Fibroblast of skin of right biceps (primary cell): ENCODE measurements at places on chromosomes 1 and 21.
A peak's percentile ranks its signal among the peaks of the same experiment; 100 is the strongest.

DNA sequence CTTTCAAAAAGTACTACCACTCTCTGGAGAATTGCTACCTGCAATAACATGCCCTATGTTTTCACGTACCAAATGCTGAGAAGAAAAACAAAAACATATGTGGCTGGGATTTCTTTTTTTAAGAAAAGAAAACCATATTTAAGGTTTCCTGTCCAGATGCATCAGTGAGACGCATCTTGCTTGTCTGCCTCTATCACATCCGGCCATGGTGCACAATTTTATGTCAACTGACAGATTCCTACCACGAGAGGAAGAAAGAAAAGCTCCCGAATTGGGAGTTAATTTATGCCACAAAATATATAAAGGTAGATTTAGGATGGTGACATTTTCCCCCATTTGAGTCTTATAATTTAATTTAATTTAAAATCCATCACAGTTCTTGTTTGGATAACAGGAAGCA, 62.3 kb upstream of the COL24A1 start:
- DNase-seq: no peak

DNA sequence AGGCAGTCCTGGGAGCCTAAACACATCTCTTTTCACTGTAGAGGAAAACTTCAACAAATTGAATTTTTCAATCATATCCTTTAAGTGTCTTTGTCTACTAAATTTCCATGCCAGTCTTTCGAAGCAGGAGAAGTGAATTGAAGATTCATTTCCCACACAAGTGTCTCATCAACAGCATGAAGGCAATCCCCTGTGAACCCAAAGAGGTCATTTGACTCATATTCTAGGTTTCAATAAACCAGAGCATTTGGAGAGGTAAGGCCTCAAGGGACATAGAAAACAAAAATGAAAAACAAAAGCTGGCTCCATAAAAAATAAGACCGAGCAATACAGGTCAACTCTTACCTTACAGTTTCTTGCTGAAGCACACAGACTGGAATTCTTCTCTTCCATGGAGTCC, 94.1 kb upstream of the ATP1B1 start:
- no peak for DNase-seq

- DNase-seq: no peak
Observed at GRCh38 chr1:100316622-100317021, 35.7 kb upstream of the CDC14A start.

DNA sequence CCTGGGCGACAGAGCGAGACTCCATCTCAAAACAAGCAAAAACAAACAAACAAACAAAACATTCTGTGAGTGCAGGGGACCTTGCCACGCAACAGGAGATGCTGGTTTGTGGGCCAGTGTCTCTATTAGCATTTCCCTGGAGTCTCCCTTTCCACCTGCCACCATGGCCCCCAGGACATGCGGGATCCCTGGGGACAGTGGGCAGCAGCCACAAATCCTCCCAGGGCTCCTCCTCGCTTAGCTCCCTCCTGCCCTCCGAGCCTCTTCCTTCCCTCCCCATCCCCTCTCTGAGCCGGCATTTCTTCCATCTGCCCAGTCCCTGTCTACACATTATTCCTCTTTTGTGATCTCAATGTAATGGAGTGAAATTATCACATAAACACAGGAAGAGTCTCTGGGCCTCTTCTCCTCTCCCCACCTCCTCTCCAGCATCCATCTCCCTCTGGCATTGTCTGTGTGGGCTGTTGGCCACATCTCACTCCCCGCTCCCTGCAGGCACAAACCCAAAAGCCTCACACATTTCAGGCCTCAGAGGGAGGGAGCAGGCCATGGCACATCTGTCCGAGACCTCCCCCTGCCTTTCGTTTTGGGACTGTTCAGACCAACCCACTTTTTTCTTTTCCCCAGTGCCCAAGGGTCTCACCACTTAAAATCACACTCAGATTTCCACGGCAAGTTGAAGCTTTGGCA, 144.3 kb downstream of the MIS18A start:
- DNase-seq: no peak

DNA sequence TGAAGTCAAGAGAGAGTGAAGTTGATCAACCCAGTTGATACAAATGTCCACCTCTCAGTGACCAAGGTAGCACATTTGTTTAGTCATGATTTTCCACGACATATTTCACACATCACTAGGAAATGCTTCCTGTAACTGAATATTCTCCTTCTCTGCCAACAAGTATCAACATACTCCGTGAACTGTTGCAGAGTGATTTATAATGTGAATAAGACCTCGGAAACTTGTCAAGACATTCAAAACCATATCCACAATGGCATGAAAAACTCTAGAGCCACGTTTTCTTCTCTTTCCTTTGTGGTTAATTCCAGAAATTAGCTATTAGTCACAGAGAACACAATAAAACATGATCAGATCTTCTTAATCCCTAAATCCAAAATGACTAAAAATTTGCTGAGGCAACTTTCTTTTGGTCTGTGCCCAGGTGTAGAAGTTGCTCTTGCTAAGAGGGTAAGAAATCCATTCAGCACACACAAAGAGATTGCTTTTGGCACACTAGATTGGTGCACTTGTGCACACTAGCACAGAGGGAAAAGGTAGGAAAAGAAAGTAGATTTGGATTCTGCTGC, 244.3 kb upstream of the NRIP1 start:
- DNase-seq: peak; percentile 35

DNA sequence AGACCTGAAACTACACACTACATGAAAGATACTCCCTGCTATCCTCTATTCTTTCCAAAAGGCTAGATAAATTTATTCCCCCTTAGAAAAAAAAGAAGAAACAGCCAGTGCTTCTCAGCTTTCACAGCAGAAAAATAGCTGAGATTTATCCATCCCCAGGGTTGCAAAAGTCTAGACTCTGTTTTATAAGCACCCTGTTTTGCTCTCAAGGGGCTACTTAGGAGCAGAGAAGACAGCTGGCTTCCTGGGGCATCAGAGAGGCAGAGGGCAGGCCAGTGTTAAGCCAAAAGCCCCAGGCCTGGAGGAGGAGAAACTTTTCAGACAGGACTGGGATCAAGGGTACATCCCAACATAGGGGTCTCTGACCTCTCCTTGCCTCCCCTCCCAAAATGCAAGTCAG, 3.9 kb downstream of the LAMB3 start:
- DNase-seq: no peak

DNA sequence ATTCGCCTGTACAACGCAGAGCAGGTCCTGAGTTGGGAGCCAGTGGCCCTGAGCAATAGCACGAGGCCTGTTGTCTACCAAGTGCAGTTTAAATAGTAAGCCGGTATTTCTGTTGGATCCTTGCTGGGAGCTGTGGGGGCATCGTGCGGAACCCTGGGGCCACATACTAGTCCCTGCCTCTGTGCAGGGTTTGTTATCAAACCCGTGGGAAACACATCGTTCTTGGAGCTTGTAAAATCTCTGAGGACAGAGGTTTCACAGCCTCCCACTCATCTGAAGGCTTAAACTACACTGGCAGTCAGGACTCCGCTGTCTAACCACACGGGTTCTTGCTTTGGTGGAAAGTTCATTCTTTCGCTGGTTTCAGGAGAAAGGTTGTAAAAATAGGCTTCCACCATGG, 11.7 kb downstream of the IFNGR2 start:
- DNase-seq: no peak

- DNase-seq: no peak
Observed at GRCh38 chr21:28393279-28393678, 599.4 kb downstream of the LTN1 start.

DNA sequence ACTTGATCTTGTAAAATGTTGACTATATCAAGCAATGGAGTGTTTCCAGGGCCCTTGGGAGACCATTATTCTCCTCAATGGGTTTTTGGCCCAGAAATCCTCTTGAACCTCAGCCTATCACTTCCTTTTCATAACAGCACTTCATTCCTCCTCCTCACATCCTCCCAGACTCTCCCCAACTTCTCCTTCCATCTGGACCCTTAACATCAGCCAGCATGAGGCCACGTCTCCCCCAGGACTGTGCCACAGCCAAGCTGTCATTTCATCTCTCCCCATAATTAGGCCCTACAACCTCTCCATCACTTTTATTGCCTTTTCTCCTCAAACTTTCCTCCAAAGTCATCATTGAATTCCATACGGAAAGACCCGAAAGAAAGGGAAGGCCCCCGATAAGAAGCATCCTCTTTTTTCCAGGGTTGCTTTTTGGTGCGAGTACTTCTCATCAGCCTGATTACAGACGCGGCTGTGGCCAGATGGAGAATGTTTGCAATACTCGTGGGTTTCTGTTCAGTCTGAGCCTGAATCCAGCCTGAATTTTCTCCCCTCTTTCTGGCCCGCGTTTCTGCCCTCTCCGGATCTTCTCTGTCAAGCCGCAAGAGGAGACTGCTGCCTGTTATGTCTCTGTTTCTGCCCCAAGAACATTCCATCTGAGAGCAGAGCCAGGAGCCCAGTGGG, 52.7 kb upstream of the SLC25A33 start:
- DNase-seq: no peak

GRCh38 chr1:43978551-43979260, at the start of gene B4GALT2:
B4GALT2 (plus strand) TSS chr1:43979210; CDS start chr1:43981161, 1,951 bp downstream.
- peak; percentile 60 for DNase-seq

DNA sequence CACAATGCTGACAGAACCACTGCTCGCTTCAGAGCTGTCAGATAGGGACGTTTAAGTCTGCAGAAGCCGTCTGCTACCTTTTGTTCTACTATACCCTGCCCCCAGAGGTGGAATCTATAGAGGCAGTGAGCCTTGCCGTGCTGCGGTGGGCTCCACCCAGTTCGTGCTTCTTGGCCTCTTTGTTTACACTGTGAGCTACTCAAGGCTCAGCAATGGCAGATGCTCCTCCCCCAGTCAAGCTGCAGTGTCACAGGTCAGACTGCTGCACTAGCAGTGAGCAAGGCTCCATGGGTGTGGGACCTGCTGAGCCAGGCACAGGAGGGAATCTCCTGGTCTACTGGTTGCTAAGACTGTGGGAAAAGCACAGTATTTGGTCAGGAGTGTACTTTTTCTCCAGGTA, 47.1 kb downstream of the LEPR start:
- no peak for DNase-seq

DNA sequence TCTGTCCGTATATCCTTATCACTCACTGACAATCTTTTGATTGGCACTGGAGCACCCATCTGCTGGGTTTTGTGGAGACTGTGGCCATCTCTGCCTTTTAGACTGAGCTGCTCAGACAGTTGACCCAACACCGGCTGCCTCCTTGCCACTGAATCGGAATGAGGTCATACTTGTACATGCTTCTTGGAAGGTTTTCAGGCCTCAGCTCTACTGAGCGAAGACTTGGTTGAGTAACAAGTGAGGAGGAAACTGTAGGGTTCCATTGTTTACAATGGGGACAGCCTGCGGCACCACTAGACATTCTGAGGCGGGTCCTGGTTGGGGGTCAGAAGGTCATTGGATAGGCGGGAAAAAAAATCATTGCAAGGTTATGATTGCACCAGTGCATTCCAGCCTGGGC, 320.3 kb downstream of the KIF26B start:
- DNase-seq: peak; percentile 67

DNA sequence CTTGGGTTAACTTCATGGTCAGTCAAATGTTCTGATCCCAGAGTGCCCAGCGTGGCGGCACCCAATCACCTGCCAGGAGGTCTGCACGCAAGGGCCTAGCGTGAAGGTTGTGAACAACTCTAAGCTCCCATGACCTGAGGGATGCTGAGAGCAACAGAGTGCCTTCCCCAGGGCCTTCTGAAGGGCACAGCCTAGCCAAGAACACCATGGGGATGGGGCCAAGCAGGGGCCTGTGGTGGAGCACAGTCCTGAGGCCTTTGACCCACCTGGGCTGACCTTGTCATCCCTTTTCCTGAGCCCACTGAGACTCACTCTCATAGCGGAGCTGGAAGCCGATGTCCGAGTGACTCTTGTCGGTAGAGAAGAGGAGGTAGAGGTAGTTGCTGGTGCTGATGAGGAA, 138.8 kb upstream of the HMGB4 start:
- DNase-seq: no peak

GRCh38 chr1:1302006-1302430, 5.7 kb downstream of the ACAP3 start:
- DNase-seq: no peak

DNA sequence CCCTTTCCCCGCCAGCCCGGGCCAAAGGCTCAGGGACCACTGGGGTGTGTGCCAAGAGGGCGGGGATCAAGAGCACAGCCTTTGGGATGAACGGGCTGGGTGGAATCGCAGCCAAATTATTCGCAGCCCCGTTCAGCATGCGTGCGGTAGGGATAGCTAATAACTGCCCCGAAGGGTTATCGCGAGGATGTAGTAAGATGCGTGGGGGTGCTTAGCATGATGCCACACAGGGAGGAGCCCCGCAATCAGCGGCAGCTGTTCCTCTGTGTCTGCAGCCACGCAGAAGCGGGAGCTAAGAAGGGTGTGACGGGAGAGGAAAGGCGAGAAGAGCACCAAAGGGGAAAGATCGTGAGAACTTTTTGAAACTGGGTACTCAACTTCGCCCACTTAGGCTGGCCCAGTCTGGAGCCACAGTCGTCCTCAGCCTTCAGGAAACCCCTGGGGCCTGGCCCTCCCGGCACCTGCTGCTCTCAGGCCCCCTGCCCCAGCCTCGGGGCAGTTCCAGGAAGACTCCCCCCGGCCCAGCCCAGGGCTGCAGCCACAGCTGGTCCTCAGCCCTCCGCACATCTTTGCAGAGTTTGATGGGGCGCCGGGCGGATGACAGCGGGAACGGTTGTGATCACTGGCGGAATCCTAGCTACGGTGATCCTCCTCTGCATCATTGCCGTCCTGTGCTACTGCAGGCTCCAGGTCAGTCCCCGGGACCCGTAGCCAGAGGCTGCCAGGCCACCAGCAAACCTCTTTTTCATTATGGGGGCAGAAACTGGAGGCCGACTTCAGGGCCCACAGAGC, 64.9 kb downstream of the TOR1AIP2 start:
- no peak for DNase-seq

- no peak for DNase-seq
Observed at GRCh38 chr1:81254560-81254959, 546.2 kb upstream of the ADGRL2 start.

- no peak for DNase-seq
Observed at GRCh38 chr21:42455196-42455595, 40.8 kb downstream of the RSPH1 start.

GRCh38 chr1:175015243-175015642, 8.0 kb downstream of the MRPS14 start:
- peak; percentile 83 for DNase-seq

- no peak for DNase-seq
Observed at GRCh38 chr1:48576565-48576964, 104.6 kb upstream of the SPATA6 start.

GRCh38 chr1:25243907-25244306, 3.3 kb downstream of the RSRP1 start:
- peak; percentile 20 for DNase-seq

DNA sequence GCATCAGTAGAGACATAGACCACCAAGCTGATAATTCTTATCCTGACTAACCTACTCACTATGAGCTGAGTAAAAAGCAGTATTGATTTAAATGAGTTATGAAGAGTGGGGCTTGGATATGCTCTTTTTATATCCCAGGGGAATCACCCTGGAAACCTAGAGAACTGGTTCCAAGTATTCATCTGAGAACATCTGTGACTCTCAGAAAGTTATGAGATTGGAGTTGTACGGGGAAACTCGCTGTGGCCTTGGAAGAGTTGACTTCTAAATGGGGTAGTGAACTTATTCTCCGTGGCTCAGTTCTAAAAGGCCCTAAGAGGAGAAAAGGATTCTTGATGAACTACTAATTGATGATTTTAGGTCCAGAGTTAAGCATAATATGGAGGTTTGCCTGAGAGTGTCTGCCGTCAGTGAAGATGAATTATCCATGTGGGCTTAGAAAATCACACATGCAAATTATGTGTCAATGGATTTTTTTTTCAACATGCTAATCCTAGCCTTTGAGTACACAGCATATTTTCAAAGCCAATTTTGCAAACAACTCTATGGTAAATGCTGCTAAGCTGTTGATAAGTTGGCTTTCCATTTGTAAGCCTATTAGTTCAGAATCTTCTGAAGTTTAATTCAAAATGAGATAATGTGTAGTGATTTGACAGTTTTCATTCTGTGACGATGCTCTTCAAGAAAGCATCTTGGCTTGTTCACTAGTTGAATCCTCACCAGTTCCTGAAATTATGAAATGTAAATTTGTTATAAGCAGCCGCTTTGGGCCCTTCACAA, 122.7 kb downstream of the FGGY start:
- DNase-seq: no peak
